ENCODE measurements at places on chromosomes 12 and 14. TPM values are rescaled to one million over a fixed set of nuclear protein-coding genes. Genes with fewer than 3 reads are reported as not detected.

The UBR7 gene
- 36.1 TPM for total RNA-seq

The CAPZA3 gene
- total RNA-seq = 186 TPM

The TESPA1 gene
- 0.79 TPM for total RNA-seq

The RBM23 gene
- 115 TPM for total RNA-seq

The ANO2 gene
- 9.8 TPM for total RNA-seq

Data from testis (tissue), 5 donors.